ENCODE measurements at places on chromosomes 1 and 21. TPM values are rescaled to one million over a fixed set of nuclear protein-coding genes. Genes with fewer than 3 reads are reported as not detected.

Gene TBCE
- 46.0 TPM for polyA plus RNA-seq

Gene VAV3
- 4.5 TPM for polyA plus RNA-seq

Gene C1QC
- 50.3 TPM for polyA plus RNA-seq

Gene CACNA1S
- polyA plus RNA-seq = 66.3 TPM

- peak; percentile 81 for DNase-seq
These were observed 8.0 kb upstream of the TNFRSF14 start for GRCh38 chr1:2548068-2548589.

GRCh38 chr1:94394247-94394646 is 23.9 kb upstream of the ABCD3 start:
- DNase-seq = no peak

GRCh38 chr1:148317288-148317985 is 165.4 kb upstream of the NBPF11 start:
- no peak for DNase-seq

DNA sequence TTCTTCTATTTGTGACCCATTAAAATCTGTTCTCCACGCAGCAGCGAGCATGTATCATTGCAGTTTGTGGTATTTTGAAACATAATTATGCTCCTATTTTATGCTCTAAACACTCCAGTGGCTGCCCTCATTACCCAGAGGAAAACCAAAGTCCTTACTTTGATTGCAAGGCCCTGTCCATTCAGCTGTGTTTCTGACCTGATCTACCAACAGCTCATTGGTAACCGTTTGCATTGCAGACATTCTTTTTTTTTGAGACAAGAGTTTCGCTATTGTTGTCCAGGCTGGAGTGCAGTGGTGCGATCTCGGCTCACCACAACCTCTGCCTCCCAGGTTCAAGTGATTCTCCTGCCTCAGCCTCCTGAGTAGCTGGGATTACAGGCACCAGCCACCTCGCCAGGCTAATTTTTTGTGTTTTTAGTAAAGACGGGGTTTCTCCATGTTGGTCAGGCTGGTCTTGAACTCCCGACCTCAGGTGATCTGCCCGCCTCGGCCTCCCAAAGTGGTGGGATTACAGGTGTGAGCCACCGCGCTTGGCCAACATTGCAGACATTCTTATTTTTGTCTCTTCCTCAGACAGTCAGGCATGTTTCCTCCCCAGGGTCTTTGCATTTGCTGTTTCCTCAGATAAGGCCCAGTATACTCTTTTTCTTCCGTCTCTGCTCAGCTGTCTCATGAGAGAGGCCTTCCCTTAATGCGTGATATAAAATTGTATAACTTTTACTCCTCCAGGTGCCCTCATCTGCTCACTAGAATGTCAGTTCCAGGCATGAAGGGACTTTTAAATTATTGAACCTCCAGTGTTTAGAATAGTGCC is 32.5 kb downstream of the THRAP3 start:
- no peak for DNase-seq

DNA sequence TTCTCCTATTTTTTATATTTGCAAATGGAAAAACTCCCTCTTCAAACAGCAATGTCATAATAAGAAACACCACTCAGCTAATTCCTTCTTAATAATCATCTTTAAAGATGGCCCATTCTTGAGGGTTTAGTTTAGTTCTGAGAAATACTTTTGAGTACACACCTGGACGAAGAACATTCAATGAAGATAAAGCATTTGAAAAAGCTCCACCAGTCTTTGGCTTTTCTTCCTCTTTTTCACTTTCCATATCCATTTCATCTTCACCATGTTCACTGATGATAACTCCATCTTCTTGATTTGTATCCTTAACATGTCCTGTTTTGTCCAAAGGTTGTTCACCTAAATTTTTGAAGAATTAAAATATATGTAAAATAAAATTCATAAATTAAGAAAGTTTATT is 7.4 kb downstream of the PAXBP1 start:
- no peak for DNase-seq

DNA sequence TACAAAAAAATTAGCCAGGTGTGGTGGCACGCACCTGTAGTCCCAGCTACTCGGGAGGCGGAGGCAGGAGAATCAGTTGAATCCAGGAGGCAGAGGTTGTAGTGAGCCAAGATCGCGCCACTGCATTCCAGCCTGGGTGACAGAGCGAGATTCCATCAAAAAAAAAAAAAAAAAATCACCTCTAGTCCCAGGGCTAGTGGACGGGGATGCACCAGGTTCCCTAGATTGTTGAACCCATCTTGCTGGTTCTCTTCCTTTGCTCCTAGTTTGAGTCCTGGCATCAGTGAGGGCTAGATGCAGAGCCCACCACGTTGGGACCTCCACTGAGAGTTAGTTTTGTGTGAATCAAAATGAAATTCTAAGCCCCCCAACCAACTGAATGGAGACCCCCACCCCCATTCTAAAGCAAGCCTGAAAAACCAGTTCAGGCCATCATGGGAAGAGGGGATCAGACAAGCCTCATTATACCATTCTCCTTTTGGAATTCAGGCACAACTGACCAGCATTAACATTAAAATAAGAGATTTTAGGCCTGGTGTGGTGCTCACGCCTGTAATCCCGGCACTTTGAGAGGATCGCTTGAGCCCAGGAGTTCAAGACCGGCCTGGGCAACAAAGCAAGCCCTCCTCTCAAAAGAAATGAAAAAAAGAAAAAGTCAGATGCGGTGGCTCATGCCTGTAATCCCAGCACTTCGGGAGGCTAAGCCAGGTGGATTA is 17.9 kb upstream of the L1TD1 start:
- DNase-seq = no peak

- DNase-seq = peak; percentile 67
These were observed 597 bp downstream of the PKN2 start for GRCh38 chr1:88684482-88685258.

- DNase-seq = peak; percentile 42
These were observed 735.7 kb upstream of the CXADR start for GRCh38 chr21:16777041-16777720.

Data from hindlimb muscle (tissue), 1 donor.